ENCODE measurements at places on chromosomes 12 and 14.

GRCh38 chr14:52053044-52053443, 15.8 kb downstream of the NID2 start:
- DNase-seq = no peak

DNA sequence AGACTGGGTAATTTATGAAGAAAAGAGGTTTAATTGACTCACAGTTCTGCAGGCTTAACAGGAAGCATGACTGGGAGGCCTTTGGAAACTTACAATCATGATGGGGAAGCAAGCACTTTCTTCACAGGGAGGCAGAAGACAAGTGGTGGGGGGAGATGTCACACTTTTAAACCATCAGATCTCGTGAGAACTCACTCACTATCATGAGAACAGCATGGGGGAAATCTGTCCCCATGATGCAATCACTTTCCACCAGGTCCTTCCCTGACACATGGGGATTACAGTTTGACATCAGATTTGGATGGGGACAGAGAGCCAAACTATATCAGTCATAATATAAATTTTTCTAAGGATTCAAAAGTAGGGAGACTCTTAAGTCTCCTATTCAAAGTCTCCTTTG, 46.0 kb downstream of the SPIC start:
- DNase-seq = no peak

DNA sequence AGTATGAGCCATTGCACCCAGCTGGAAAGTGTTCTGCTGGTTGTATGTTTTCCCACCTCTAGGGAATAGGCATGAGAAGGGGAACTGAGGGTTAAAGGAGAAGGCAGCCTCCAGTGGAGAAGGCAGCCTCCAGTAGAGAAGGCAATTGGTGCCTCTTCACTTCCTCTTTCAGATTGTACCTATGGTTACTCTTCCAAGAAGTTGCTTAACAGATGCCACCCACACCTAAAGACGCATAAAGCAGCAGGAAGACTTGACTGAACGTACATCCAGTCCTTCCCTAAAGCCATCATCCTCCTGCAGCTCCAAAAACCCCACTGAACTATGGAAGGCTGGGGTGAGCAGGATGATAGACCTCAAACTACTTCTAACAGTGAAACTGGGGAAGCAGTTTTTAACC, 13.1 kb downstream of the DPF3 start:
- no peak for DNase-seq

- DNase-seq = no peak
Measured at GRCh38 chr12:96571101-96571862, 81.9 kb downstream of the CFAP54 start.

- DNase-seq = no peak
Measured at GRCh38 chr14:63800651-63801375, 52.0 kb upstream of the SYNE2 start.

GRCh38 chr12:22435583-22435982, 101.1 kb upstream of the ST8SIA1 start:
- no peak for DNase-seq

DNA sequence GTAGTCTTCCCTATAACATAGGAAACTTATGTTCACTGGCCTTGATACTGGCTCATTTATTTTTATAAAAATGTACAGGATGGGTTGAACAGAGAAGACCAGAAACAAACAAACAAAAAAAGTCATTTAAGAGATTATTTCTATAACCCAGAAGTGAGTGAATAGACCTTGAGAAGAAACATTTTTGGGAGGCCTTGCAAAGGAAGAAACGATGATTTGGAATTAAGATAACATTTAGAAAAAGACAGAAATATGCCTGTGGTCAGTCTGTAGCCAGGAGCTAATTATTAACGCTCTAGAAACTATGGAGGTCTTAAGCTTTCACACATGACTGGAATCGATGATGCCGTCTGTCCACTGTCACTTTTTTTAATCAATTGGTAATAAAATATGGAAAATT, 264.0 kb downstream of the EGLN3 start:
- no peak for DNase-seq

GRCh38 chr14:58942516-58942915, 246.0 kb upstream of the DAAM1 start:
- no peak for DNase-seq

GRCh38 chr14:58639842-58640484, 2.2 kb downstream of the DACT1 start:
- DNase-seq = peak; percentile 58

DNA sequence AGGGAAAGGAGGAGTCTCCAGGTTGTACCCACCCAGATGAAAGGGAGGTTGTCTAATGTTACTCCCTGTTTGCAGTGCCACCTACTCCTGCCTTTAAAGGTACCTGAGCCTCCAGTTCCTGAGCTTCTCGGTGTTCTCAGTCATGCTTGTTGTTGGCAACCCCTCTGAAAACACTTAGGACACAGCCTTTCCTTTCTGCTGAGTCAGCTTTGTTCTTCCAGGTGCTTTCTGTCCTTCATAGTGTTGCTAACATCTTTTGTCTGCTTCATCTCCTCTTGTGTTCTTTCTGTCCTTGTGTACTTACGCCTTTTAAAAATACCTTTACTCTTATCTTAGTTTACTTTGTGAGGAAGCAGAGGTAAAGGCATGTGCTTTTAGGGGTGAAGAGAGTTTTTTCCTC, 97.0 kb upstream of the NEDD1 start:
- DNase-seq = no peak

- DNase-seq = no peak
Measured at GRCh38 chr12:113226696-113227568, 5.7 kb downstream of the TPCN1 start.

- DNase-seq = no peak
Measured at GRCh38 chr14:97277711-97278110, 480.5 kb downstream of the VRK1 start.

DNA sequence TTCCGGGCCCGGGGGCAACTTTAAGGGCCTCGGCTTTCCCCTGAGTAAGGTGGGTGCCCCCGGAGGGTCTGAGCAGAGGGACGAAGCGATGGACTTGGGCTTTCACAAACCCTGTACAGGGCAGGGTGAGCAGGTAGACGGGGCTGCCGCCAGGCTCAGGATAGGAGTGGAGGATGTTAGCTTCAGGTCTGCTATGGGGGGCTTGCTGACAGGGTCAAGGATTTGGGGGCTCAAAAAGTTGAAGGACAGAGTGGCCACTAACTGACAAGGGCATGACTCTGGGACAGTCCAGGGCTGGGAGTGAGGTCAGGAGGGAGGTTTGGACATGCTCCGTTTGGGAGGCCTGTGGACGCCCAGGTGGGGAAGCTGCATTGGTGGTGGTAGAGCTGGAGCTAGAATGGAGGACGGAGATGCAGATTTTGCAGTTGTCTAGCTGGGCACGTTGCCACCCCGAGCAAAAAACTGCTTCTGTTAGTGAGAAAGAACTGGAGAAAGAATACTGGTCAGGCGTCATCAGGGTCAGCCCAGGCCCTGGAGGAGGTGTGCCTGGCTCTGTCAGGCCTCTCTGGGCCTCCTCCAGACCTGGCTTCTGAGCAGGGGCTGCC, 113.3 kb downstream of the ADGRD1 start:
- DNase-seq = no peak

DNA sequence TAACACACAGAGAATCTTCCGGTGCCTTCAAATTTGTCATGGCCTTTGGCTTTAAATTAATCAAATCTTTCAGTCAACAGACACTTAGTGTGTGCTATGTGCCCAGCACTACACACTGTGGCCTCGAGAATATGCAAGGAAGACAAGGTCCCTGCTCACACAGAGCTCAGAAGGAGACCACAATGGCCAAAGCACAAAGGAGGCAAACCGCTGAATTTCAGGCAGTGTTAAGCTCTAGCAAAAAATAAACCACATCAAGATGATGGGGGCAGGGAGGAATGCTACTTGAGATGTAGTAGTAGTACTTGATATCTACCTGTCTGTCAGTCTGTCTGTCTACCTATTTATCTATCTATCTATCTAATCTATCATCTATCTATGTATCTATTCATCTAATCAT, 227.9 kb downstream of the TMEM132D start:
- DNase-seq = no peak

DNA sequence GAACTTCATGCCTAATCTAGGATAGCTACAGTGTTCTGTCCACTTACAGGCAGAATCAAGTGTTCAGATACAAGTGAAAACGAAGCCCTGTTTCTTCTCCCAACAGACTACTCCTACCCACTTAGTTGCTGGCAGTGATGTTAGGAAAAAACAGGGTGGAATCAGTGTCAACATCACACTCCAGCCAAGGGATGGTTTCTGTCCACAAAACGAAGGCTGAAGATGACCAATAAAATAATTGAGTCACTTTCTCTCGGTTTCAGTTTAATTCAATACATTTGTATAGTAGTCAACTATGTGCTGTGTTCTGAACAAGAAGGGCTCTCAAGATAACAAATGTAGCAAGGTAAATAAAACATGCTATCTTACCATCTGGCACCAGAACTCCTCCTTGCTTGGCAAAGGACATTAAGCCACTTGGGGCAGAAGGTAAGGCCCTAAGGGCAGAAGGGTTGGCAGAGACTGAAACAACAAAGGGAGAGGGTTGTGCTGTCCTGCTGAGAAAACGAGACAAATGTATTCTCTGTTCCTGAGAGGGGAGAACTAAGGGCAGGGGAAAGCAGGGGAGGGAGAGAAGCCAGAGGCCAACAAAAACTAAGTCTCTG, 393.6 kb downstream of the DPF3 start:
- no peak for DNase-seq

DNA sequence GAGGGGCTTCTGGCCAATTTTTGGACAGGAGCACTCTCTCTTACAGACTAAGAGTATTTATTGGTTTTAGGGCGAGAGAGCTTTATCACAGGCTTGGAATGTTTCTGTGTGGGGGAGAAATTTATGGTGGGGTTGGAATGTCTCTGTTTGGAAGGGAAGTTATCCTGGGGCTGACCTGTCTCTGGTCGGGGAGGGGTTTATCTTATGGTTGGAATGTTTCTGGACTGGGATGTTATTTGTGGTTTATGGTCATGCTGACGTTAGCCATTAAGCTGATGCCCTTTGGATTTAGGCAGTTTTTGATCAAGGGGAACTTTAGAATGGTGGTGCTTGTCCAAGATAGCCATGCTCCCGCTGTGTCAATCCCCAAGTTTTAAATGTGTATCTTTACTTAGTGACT, 614.8 kb downstream of the DIO2 start:
- DNase-seq = peak; percentile 46

DNA sequence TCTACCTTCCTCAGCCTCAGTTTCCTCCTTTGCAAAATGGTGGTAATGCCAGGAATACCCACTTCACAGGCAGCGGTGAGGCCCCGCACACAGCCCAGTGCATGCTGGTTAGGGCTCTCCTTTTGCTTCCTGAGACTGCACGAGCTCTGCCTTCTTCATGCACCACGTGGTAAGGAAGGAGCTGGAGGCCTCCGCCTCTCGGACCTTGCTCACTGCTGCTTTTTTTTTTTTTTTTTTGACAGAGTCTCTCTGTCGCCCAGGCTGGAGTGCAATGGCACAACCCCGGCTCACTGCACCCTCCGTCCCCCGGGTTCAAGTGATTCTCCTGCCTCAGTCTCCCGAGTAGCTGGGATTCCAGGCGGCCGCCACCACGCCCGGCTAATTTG, 18.1 kb downstream of the TAMALIN start:
- DNase-seq = peak; percentile 95

GRCh38 chr12:49881415-49882247, 22.1 kb downstream of the FAIM2 start:
- no peak for DNase-seq

- no peak for DNase-seq
Measured at GRCh38 chr12:122306407-122306806, 40.1 kb upstream of the VPS33A start.

GRCh38 chr14:33279865-33280264, 341.2 kb downstream of the NPAS3 start:
- no peak for DNase-seq

DNA sequence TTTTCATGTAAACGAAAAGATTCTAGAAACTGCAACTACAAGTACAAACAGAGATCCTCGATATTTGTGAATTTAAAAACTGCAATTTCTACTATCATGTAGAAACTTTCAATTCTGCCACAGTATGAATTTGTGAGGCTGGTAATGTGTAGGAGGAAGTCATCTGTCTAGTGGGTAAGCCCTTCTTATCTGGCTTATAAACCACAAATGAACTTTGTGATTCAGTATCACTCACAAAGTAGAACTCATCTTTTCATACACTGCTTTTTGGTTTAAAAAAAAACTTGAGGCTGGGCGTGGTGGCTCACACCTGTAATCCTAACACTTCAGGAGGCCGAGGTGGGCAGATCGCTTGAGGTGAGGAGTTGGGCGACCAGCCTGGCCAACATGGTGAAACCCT, 20.7 kb downstream of the GTF2A1 start:
- DNase-seq = no peak

DNA sequence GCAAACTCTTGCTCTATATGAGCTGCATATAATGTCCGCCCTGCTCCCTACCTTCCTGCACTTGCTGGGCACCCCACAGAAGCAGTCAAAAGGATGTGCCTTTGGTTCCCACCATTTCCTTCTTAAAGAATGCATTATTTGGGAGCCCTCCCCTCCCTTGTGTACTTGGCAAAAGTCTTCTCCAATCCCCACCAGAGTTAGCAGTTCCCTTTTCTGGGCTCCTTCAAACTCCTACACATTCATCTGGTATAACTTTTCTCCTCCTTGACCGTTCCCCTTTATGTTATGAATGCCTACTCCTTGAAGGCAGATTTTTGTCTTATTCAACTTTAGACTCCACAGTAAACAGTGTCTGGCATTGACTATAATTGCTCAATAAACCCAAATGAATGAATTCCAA, 27.8 kb downstream of the AREL1 start:
- DNase-seq = no peak

DNA sequence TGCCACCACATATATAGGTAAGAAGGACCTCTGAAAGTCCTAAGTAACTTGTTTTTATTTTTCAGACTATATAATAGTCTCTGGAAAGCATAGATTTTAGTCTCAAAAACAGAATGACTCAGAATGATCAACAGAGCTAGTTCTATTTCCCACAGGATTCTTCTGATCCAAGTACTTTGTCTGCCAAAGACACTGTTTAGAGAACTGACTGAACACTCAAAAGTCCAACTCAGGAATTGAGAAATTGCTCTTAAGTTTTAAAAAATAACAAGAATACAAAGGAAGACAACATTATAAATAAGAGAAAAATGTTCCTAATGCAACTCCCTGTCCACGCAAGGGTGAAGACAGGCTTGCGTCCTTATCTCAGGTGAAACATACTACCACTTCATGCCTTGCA, 29.0 kb downstream of the LGMN start:
- no peak for DNase-seq

GRCh38 chr12:25382311-25383106, 131.8 kb upstream of the KRAS start:
- no peak for DNase-seq

DNA sequence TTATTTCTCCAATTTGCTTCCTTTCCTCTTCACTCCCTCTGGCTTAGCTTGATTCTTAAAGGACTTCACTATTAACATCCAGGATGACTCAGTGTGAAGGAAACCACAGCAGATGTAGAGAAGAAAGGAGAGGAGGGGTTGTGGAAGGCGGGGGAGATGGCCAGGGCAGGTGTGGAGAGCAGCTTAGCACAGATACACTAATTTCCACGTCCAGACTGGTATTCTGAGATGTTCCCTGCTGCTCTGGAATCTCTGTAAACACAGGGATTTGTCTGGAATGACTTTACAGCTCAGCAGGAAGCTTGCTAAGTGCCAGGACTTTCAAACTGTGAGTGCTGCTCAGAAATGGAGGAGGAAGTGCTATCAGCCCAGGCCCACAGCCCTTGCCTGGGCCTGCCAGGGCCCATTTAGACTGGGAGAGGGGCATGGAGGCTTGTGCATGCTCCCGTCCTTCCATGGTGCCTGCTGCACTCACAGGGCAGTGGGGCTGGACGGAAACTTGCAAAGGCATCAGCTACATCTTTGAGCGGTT, 202.5 kb upstream of the DDHD1 start:
- DNase-seq = peak; percentile 76

GRCh38 chr12:116813271-116814041, 67.8 kb downstream of the HRK start:
- peak; percentile 30 for DNase-seq

- no peak for DNase-seq
Measured at GRCh38 chr12:129296671-129297070, 443.4 kb downstream of the GLT1D1 start.

Data from LoVo (cell line).